ENCODE measurements at places on chromosomes 12 and 14.

DNA sequence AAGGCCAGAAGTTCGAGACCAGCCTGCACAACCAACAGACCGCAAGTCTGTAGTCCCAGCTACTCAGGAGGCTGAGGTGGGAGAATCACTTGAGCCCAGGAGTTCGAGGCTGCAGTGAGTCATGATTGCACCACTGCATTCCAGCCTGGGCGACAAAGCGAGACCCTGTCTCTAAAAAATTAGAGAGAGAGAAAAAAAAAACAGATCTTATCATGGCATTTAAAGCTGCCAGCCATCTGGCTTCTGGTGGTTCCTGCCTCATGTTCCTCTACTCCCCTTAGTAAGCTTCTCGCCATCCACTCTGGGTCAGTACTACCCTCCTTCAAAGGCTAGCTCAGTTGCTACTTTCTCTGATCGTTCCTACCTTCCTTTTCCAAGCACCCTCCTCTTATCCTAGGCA, 16.1 kb downstream of the CLSTN3 start:
- ATAC-seq, result no peak

GRCh38 chr14:88492272-88493089, 62.3 kb downstream of the PTPN21 start:
- peak; percentile 99 for ATAC-seq

DNA sequence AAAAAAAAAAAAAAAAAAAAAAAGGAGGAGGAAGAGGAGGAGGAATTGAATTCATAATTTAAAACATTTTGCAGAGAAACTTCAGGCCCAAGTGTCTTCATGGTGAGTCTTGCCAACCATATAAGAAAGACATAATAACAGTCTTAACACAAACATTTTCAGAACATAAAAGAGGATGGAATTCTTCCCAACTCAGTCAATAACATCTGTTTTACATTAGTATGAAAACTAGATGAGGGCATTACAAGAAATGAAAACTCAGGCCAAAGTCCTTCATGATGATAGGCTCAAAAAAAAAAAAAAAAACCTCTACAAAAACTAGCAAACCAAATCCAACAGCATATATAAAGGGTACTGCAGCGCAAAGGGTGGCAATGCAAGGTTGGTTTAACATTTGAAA, 151.6 kb downstream of the FOXA1 start:
- ATAC-seq, result no peak

- ATAC-seq, result no peak
Observed at GRCh38 chr12:131896811-131897270, 2.4 kb downstream of the ULK1 start.

GRCh38 chr14:86933958-86934595, 1058.9 kb downstream of the GALC start:
- ATAC-seq, result no peak

- ATAC-seq, result no peak
Observed at GRCh38 chr12:70078161-70078560, 165.1 kb upstream of the CNOT2 start.

DNA sequence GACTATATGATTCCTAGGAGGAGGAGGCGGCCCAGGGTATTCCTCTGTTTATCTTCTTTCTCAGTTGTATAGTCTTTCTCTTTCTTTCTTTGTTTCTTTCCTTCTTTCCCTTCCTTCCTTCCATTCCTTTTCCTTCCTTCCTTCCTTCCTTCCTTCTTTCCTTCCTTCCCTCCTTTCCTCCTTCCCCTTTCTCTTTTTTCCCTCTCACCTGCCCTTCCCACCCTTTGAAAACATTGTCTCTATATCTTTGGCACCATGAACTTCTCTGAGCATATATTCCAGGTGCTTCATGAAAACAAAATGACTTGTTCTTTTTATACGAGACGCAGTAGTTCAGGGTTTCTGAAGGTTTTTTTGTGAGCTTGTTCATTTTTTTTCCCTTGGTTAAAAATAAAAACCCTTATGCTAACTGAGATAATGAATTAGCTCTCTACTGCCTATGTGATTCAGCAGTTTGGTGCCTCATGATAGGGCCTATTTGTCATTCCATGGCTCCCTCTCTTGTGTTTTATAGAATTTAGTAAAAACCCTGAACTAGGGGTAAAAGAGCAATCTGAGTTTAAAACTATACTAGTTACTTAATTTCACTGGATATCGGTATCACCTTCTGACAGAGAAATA, 3.2 kb upstream of the TESPA1 start:
- ATAC-seq, result no peak

DNA sequence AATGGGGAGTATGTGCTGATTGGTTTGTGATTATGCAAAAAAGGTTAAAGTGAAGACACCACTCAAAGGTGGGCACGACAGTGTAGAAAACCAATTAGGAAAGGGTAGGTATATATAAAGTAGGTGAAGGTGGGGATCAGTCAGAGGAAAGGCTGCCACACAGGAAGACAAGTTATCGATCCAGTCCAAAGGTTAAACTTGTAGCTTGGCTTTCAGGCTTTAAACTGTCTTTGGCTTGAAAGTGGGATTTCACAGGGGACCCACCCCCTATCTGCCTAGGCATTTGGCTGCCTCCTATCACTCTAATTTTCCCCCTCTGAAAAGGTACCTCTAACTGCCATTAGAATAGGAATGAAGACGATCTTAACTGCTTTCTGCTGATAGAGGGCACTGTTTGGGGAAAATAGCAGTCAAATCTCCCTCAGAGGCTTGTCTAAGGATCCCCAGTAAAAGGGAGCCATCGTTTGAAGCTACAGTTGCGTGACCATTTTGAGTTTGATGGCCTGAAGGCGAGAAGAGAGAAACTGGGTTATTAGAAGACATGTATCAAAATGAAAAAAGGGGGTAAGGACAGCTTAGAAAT, 250.2 kb downstream of the GPHN start:
- no peak for ATAC-seq

DNA sequence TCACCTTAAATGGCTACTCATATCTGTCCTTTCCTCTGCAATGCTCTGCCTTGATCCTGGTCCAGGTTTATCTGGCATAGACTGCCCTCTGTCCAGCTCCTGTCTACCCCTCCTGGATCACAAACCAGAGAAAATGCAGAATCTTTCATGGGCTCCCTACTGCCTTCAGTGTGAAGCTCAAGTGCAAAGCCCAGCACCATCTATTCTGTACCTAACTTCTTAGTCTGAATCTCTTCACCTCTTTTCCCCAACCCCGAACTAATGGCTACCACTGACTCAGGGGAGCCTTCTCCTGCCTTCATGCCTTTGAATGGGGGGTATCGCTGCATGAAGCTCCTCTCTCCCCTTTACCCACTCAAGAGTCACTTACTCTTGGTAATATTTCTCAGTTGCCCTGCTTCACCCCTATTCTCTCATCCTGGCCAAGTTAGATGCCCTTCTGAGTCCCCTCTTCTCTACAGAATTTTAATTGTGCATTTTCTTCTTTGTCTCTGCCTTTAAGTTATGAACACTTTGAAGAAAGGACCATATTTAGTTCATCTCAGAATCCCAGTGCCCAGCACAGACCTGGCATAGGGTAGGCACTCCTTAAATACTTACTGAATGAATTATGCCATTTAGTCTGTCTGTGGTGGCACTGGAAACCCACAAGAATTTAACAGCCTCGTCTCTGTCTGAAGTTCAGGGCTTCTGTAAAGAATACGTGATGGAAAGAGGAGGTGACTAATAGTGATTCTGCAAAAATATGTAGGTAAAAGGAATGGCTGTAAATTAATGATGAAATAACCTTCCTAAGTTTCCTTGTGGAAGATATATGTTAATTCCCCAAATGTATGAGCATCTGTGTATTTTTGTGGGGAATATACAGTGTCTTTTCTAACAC, 191.3 kb upstream of the AMIGO2 start:
- ATAC-seq, result peak; percentile 49

DNA sequence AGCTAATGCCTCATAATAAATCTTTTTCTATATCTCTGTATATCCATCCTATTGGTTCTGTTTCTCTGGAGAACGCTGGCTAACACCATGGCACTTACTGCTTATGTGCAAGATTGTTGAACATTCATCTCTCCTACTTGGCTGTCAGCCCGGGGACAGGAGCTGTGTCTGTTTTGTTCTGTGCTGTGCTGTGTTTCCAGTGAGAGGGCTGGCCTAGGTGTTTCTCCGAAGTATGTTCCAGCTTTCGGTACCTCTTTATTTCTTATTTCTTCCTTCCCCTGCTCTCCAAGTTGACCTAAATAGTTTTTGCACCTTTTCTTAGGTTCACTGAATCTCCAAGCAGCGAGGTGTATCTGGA, 18.8 kb upstream of the NR4A1 start:
- ATAC-seq, result peak; percentile 61

DNA sequence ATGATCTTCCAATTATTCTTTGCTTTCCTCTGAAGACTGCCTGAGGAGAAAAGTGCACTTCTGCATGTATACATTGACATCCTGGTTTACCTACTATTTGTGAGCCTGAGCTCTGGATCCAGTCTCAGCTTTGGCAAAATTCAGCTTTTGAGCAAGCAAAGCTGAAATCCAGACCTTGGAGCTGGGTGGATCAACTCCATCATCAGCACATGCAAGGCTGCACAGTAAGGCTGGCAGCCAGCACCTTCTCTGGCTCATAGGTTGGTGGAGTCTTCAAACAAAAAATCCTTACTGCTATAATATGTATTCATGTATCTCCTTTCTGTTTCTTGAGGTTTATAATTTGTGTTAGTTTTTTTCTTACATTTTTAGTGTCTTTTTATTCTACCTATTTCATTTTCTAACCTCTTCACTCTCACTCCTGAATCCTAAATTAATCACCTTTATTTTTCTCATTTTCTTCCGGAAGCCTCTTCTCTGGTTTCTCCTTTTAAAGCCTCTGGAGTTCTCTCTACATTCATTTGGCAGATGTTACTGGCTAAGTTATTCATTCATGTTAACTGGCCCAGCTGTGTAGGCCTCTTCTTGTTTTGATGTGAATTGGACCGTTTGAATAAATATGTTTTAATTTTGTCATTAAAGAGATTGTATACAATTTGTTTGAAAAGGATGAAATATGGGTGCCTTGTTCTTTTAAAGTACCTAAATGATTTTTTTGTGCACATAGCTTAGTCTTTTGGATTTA, 224.8 kb downstream of the DACT1 start:
- no peak for ATAC-seq

- no peak for ATAC-seq
Observed at GRCh38 chr12:108141600-108142130, 12.6 kb downstream of the WSCD2 start.

GRCh38 chr12:105738051-105738450, 400.7 kb downstream of the NUAK1 start:
- no peak for ATAC-seq

DNA sequence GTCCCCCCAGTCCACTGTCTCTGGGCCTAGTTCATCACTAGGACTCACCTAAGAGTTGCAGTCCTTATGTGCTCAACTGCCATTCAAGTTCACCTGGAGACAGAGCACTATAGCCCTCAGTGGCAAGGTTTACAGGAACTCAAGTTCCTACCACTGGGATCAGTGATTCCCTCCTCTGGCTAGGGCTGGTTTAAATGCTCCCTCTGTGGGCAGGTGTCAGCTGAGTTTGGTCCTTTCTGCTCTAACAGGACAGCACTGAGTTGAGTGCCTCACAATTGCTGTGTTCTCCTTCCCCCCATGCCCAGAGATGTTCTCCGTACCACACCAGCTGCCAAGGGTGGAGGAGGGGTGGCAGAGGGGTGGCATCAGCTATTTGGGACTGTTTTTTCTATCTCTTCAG, 20.8 kb upstream of the SAV1 start:
- ATAC-seq, result no peak

DNA sequence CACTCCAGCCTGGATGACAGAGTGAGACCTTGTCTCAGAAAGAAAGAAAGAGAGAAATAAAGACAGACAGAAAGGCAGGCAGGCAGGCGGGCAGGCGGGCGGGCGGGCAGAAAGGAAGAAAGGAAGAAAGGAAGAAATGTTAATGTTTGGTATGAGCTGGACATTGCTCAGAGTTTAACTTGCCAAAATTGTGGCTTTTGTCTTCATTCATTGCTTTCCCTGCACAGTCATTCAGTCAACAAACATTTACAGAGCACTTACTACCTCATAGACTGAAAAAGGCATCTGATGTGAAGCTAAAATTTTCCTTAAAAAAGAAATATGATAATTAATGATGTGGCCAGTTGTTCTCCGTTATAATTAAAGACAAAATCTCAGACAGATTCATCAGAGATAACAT, 247.1 kb downstream of the SPTSSA start:
- ATAC-seq, result no peak

DNA sequence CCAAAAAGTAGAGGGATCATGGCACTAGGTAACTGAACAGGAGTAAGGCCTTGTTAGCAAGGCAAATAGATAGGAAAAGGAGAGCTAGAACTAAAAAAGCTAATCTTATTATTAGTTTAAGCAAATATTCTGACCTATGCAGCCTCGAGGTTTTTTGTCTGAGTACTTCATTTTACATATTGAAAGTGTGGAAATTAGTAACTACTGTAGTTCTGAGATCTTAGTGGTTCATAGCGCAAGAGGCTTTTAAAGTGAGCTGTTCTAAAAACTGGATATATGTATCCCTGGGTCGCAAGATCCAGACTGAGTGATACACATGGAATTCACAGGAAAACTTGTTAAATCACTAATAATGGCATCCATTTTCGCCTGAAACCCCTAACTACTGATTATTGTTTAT, 411.0 kb upstream of the SOX5 start:
- no peak for ATAC-seq

DNA sequence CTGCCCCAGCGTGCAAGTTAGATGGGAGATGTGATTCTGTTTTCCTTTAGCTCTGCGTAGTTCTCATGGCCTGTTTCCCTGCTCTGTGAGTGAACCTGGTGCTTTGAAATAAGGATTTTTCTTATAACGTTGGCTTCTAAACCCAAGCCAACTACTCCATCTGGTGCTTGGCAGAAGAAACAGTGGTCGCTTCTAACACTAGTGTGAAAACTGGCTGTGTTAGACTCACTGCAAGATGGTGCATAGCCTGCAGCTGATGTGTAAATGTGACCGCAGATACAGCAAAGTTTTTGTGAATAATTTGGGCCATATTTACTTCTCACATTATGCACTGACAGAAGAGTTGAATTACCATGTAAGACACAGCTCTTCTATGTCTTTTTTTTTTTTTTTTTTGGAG, 12.2 kb downstream of the GTF2H3 start:
- ATAC-seq, result no peak

GRCh38 chr12:119772431-119772830, 104.5 kb downstream of the PRKAB1 start:
- no peak for ATAC-seq

- no peak for ATAC-seq
Observed at GRCh38 chr12:103442182-103442555, 53.6 kb downstream of the C12orf42 start.

GRCh38 chr12:67147030-67147429, 122.1 kb upstream of the CAND1 start:
- no peak for ATAC-seq

DNA sequence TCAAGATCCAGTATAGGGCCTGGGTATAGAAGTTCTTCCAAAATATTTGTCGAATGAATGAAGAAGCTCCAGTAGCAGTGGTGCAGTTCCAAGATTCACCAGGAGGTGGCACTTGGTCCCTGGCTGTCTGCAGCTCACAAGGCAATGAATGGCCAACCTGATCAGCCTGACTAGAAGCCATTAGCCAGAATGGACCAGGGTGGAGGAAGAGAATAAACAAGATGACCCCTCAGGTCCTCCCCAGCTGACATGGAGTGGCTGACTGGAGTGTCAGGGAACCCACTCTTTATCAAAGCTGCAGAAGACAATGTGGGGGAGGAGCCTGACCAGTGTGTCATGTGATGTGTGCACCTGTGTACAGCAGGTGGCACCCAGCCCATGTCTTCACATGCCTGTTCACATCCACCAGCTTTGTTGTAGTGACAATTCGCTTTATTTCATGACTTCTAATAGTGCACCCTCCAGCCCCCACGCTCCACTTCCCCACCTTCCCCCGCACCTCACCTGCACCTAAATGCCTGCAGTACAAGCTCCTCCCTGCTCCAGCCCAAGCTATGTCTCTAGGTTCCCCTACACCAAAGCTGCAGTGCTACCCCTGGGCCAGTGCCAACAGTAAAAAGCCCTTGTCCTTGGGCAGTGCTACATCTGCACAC, 3.0 kb downstream of the LTBP2 start:
- ATAC-seq, result peak; percentile 46

Measured in SK-N-SH treated with all-trans-retinoic acid at 6 μM for 48 hours (cell line).